Effector CD8-positive, alpha-beta T cell (primary cell): ENCODE measurements at places on chromosomes 5 and 9.

DNA sequence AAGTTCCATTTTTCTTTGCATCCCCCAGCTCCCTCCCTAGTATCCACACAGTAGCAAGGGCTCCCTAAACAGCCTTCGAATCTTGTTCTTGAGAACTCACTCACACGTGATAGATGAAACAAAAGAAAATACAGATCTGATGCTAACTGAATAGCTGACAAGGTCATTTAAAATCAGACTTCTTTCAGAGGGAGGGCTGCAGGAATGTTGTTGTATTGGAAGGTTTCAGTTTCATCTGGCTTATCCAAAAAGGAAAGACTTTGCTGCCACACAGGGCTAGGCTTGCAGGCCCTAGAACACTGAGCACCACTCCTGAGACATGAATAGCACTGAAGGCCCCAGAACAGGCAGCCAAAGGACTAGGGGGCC lies 3.2 kb downstream of the CD180 start:
- DNase-seq: no peak

GRCh38 chr9:92455217-92455616 lies 27.1 kb downstream of the ASPN start:
- DNase-seq: no peak

DNA sequence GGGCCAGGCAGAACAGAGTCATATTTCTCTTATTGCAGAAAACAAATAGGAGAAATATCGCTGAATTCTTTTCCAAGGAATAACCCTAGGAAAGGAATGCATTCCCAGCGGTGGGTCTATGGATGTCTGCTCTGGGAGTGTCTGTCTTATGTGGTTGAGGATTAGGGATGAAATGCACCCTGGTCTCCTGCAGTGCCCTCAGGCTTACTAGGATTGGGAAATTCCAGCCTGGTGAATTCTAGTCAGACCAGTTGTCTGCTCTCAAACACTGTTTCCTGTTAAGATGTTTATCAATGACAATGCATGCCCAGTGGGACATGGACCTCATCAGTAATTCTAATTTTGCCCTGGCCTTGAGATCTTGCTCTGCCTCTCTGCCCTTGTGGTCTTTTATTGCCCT lies 136.1 kb upstream of the ELAVL2 start:
- no peak for DNase-seq

DNA sequence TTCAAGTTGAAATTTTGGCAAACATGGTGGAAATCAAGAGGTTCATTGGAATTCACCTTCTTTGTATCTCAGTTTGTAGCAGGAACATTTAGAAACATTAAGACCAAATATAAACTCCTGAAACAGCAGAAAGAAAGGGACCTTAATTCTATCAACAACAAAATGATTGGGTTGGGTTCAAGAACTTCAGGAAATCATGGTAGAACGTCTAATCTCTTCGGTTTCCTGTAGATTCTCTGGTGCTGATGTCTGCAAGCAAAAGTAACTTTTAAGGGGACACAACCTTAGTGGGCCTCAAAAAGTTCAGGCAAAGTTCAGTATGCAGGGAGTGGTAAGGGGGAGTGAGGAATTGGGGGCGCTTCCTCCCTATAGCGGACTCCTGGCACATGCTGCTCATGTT lies 3.4 kb downstream of the IL33 start:
- no peak for DNase-seq

- no peak for DNase-seq
These were observed 22.4 kb upstream of the SMIM15 start for GRCh38 chr5:61184708-61185107.

- no peak for DNase-seq
These were observed 231.6 kb upstream of the TAS2R1 start for GRCh38 chr5:9861666-9862256.

GRCh38 chr9:132235894-132236661 lies 74.2 kb downstream of the NTNG2 start:
- DNase-seq: peak; percentile 66

GRCh38 chr5:1039706-1040260 lies 31.2 kb downstream of the NKD2 start:
- DNase-seq: no peak

GRCh38 chr9:93820667-93821306 lies 134.4 kb downstream of the BARX1 start:
- no peak for DNase-seq

GRCh38 chr9:76502746-76503145 lies 43.8 kb downstream of the GCNT1 start:
- no peak for DNase-seq
